ENCODE measurements at places on chromosomes 13 and 19.

DNA sequence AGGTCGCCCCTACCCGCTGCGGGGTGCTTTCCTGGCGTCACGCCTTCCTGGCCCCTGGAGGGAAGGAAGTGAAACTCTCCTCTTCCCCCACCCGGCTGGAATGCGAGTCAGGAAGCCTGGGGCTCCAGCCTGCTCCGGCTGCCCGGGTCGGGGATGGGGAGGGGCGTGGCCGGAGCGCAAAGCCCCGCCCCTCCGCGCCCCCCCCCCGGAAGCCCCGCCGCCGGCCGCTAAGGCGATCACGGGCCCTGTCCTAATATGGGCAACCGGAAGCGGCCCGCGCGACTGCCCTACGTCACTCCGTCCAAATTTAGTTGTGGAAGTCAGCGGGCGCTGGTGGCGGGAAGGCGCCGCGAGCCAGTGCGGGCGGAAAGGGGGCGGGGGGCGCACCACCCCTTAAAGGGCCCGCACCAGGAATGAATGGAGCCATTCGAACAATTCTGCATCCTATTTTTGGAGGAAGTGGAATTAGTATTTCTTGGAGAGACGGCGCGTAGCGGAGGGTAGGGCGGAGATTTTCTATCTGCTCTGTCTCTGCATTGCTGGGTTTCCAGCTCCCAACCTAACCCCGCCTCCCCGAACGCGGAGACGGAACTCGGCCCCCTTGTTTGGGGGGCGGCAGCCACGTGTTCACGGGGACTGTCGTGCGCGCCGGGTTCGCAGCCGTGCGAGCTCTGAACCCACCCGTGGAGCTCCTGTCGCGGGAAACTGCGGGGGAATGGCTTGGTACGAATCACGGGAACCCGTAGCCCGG lies 1.6 kb downstream of the IER2 start:
- peak; percentile 89 for DNase-seq

- no peak for DNase-seq
These were observed 235.9 kb downstream of the TSHZ3 start for GRCh38 chr19:31113293-31113692.

- DNase-seq, result no peak
These were observed 32.1 kb downstream of the PPP2R1A start for GRCh38 chr19:52221831-52222375.

DNA sequence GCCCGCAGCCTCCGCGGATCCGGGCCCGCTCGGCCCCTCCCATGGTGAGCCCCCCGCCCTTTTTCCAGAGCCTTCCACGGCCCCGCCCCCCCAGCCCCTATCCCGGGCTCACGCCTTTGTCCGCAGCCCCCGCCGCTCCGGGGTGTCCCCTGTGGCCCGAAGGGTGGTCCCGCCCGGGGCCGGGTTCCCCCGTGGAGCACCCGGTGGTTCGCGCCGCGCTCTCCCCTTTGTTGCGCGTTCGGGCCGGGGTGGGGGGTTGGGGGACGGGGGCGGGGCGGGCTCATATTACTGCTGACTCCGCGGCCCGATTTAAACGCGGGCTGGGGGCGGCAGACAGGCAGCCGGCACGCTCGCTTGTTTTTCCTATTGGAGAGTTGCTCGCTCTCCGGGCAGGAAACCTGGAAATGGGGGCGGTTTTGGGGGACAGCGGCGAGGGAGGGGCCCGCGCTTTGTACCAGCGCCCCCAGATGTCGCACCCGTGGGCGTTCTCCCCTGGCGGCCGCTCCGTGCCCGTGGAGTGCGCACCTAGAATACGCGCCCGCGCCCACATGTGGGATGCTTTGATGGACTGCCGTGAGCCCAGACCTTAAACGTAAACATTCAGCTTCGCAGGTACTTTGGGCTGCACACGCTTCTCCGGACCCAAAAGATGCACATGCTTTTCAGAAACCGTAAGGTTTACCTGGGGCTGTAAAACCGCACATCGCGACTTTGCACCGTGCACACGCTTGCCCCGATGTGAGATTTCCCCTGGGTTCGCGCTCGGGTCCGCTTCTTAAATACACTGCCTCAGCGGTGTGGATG lies 699 bp downstream of the PTOV1 start:
- DNase-seq, result no peak

GRCh38 chr13:39457274-39457673 lies 145.7 kb downstream of the LHFPL6 start:
- no peak for DNase-seq

DNA sequence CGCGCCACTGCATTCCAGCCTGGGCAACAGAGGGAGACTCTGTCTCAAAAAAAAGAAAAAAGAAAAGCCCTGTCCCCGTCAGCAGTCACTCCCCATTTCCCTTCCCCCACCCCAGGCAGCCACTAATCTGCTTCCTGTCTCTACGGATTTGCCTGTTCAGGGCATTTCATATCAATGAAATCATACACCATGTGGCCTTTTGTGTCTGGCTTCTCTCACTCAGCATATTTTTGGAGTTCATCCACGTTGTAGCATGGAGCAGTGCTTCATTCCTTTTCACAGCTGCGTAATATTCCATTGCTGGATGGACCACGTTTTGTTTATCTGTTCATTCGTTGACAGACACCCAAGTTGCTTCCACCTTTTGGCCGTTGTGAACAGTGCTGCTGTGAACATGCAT lies 36.1 kb upstream of the KLF2 start:
- no peak for DNase-seq

DNA sequence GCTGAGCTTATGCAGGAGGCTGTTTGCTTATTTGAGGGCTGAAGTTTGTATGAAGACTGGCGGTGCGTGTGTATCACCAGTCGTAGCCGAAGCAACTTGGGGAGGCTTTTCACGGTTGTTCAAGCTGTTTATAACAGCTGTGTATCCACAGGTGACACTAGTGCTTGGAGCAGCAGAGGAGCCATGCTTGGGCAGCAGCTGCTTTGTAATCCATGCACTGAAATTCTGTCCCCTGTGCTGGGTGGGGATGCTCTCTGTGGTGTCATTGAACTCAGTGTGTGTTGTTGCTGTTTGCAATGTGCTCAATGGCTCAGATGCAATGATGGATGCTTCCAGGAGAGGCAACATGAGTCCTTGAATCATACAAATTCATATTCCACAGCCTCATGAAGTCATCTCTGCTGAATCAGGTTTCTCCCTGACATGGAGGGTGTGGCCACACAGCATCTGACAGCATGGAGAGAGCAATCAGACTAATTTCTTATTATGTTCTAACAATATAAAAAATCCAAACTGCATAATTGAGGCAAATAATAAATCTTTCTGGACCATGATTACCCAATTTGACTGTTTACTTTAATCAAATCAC lies 18.8 kb upstream of the GTF3A start:
- DNase-seq, result no peak

DNA sequence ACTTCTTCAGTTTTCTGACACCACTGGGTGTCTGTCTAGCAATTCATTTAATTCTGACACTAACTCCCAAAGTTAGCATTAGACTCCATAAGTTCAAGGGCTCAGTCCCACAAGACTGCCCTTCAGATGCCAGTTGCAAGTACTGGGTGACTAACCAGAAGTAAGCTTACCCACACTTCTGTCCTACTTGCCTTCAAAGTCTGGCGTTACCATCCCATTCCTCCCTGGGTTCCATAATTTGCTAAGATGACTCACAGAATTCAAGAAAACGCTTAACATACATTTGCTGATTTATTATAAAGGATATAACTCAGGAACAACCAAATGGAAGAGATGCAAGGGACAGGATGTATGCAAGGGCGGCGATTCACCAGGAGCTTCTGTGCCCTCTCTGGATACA lies 45.5 kb upstream of the NPAS1 start:
- no peak for DNase-seq

- DNase-seq, result no peak
These were observed 598 bp upstream of the LPAR2 start for GRCh38 chr19:19628501-19629134.

DNA sequence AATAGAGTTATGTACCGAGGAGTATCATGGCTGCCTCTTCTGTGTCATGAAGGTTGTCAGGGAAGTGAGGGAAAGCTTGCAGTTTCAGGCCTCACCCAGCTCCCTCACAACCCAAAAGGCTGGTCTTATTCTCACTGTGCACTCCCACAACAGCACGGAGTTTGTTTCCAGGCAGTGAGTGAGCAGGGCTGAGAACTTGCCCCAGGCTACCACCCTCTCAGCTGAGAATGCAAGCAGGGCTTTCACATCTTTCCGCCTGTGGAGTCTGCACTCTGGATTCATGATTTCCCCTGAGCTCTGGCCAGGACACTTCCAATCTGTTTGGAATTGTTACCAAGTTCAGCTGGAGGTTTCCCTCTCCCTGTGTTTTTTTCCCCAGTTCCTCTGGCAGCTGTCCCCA lies 2284.7 kb upstream of the PCDH20 start:
- no peak for DNase-seq

GRCh38 chr19:13189600-13189999 lies 39.4 kb downstream of the IER2 start:
- DNase-seq, result no peak

All from nucleus accumbens (tissue), 56 donors.